ENCODE measurements at places on chromosomes 6 and 20.

DNA sequence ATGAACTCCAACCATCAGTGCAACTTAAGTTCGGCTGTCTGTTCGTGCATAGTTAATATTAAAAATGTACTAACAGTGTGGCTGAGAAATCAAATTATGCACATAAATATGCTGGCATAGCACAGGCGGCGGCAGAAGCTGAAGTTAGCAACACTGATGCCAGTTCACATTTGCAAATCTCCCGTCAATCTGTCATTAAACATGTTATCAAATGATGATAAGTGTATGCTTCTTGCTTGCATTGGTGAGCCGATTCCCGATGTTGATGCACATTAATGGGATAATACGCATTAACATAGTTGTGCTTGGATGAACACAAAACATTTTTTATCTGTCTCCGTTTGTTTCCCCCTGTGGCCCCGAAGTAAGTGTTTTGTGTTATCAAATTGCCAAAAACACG is 309.4 kb downstream of the ZNF217 start:
- no peak for DNase-seq

- DNase-seq, result no peak
Measured at GRCh38 chr20:6685181-6685582, 82.3 kb upstream of the BMP2 start.

DNA sequence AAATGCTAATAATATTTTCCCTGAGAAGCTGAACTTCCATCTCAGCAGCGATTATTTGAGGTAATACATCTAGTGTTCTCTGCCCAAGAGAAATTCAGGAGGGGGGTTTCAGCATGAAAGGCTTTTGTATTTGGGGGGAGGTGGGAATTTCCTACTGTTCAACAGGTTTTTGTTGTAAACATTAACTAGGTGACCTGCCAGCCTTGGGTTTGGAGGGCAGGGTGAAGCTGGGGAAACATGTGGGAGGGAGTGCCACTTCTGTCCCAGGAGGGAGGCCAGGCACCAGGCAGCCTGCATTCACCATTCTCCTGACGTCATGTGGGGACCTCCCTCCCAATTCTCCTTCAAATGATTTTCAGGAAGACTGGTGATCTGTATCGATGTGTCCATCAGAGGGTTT is 37.7 kb upstream of the PKHD1 start:
- DNase-seq, result peak; percentile 70

- DNase-seq, result no peak
Measured at GRCh38 chr6:16355699-16356446, 117.5 kb downstream of the GMPR start.

DNA sequence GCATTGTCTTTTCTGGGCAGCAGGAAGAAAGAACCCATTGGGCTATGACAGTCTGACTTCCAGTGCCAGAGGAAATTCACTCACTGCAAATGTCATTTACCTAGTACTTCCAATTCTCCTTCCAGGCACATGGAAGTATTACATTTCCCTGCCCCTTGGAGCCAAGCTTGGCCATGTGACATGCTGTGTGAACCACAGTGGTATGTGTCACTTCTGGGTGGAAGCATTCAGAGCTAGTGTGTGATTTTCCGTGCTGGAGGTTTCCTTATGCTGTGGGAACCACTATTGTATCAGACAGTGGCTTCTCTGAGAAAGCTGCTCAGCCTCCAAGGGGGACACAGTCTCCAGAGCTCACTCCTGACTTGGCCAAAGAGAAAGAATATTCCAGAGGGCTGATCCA is 387.6 kb downstream of the CDC5L start:
- DNase-seq, result no peak

DNA sequence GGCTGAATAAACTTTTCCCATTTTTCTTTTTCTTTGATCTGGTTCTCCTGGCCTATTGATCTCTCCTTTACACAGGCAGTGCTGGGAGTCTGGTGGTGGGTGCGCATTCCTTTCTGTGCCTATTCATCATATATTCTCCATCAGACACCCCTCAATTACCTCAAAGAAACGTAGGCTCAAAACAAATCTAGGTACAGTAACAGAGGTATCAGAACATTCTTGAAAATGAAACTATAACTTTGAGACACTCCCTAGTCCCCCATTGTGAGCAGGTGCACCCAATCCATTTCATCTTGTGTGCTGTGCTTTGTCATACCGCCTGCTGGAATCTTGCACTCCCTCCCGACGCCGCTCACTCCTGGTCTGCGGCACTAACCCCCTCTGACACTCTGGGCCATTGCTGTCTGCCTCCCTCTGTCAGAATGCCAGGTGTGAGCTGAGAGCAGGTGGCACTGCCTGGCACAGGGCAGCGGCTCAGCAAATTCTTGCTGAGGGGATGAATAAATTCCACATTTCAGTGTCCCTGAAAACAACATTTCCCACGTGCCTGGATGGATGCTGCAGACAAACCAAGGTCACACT is 303.4 kb upstream of the EXOC2 start:
- DNase-seq, result no peak

DNA sequence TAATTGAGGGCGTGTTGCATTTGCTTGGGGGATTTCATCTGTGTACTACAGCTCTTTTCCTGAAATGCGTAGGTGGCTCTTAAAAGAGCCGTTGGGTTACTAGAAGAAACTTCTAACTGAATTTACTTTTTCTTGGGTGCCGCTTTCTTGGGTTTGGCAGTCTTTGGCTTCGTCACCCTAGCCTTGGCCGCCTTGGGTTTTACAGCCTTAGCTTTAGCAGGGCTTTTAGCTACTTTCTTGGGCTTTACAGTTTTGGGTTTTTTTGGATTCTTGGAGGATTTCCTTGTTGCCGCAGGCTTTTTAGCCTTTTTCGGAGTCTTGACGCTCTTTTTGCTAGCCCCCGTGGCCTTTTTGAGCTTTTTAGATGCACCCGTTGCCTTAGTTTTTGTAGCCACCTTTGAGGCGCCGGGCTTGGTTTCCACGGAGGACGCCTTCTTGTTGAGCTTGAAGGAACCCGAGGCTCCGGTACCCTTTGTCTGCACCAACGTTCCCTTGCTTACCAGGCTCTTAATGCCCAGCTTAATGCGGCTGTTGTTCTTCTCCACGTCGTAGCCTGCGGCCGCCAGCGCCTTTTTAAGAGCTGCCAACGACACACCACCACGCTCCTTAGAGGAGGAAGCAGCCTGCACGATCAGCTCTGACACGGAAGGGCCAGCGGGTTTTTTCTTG is 54.5 kb downstream of the TRIM38 start:
- DNase-seq, result no peak

- no peak for DNase-seq
Measured at GRCh38 chr20:31919410-31920155, 32.3 kb downstream of the PDRG1 start.

DNA sequence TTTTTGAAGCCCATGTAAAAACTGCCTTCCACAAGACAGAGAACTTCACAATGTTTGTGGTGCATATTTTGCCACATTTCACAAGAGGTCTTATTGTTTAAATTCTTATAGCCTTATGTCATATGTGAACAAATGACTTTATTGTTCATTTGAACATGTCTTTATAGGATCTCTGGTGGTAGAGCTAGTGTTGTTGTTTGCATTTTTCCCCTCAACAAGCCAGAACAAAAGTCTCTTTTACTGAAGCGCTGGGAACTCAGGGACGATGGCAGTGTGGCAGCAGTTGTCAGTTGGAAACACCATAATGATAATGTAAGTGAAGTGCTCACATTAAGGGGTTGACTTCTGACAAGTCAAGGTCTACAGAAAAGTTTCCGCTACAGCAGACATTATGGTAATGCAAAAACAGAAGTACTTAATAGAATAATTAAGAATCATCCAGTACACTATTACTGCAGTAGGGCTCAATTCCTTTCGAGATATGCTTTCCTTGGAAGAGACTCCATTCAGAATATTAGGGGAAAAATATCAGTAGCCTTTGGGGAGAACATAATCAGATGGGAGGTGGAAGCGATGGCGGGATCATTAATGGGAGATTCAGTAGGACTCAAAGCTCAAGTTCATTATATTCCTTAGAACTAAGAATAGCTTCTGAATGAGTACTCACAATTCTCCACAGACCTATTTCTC is 180.0 kb downstream of the GJA10 start:
- DNase-seq, result no peak

DNA sequence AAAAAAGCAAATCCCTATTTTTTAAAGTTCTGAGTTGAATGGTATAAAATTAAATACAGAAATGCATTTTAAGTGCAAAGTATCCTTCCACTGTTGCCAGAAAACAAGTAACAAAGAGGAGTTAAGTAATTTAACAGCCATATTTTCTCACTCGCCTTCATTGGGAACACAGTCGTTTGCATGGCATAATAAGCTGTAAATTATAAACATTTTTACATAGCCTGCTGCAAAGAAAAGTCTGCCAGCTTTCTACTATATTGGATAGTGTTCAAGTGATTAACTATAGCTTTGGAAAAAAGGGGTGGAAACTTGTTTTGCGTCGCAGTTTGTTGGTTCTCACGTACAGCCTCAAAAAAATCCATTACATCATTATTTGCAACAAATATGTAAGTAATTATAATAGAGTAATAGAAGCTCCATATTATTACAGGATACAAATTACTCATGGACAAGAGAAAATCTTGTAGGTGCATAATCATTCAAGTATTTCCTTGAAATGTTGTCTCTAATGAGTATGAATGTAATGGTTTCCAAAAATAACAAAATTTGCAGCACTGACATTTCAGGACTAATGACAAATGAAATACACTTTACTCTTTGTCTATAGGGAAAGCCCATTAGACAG is 139.3 kb downstream of the PDSS2 start:
- no peak for DNase-seq

- peak; percentile 82 for DNase-seq
Measured at GRCh38 chr6:11309947-11310665, 77.6 kb upstream of the NEDD9 start.

DNA sequence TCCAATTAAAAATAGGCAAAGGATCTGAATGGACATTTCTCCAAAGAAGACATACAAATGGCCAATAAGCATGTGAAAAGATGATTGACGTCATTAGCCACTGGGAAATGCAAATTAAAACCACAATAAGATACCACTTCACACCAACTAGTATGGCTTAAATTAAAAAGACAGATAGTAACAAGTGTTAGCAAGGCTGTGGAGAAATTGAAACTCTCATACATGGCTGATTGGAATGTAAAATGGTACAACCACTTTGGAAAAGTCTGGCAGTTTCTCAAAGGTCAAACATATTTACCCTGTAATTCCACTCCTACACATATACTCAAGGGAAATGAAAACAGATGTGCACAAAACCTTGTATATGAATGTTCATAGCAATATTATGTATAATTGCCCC is 83.6 kb downstream of the CEP57L1 start:
- DNase-seq, result no peak

DNA sequence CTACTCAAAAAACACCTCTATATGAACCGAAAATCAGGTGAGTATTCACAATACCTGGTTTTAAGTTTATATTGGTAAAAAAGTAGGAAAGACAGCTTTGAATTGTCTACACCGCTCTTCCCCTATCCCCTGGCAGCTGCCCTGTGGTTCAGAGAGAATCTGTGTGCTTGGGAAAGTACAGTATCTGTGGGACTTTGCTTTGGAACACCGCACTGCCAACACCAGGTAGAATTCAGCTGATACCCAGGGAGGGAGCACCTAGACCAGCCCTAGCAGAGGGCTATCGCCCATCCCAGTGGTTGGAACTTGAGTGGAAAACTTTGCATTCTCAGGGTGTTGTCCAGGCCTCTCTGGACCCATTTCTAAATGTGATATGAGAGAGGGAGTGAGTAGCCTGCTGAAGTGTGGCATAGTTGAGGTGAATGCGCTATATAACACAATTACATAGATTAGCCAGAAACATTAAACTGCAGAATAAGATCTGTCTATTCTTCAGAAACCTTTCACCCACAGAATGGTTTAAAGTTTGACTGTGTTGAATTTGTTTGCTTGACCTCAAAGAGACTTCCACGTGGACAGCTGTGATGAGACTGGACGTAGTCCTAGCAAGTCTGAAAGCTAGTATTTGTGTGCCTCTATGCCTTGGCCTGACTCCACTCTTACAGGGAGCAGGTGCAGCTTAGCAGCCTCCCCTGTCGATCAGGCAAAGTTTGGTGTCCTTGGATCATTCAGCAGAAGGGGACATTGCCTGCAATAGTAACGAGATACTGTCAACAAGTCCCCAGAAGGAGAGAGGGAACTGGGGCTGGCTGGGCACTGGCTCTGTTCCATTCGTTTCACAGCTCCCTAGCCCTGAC is 11.5 kb upstream of the MPC1 start:
- no peak for DNase-seq

GRCh38 chr6:85600713-85601313 is 7.2 kb upstream of the SNX14 start:
- DNase-seq, result no peak

DNA sequence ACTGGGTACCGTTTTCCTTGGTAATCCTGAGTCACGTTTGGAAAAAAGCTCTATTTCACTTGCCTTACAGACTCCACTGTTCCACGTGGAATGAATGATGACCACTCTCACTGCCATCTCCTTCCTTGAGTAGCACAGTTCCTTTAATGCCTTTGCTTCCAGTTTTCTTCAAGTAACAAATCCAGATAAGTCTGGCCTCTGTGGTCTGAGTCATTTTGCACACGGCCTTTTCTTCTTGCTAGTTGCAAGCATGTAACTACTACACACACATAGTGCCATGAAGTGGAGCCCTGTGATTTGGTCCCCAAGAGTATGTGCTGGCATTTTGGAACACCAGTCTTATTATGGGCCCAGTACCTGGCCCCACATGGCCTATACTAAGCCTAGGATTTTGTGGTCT is 182.8 kb downstream of the SASH1 start:
- no peak for DNase-seq

DNA sequence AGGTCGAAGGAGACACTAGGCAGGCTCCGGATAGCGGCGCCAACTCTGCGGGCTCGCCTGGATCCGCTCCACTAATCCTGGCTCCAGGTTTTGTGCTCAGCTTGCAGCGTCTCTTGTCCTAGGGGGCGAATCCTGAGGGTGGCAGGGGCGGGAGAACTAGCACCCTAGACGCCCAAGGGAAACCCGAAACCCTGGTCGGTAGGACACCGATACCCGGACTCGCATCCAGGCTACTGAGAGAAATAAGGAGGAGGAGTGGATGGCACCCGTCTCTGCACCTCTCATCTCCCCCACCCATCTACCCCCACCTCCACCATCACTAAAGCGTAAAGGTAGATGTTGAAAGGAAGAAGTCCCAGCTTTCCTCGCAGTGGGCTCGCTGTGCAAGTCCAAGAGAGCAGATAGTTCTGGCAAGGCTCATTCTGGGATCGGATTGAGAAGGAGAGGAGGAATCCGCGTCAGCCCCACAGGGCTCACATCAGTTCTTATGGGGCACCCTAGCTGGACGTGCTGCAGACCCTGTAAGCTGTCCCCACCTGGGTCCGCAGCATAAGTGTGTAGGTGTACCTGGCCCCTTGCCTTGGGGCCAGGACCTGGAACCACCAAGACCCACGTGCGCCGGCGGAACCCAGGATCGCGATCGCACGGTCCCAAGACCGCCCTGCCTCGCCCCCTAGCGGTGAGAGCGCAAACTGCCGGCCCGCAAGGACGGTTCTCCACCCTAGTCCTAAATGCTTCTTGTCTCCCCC is 6.9 kb downstream of the SLC32A1 start:
- peak; percentile 82 for DNase-seq

GRCh38 chr6:158332237-158332636 is 20.0 kb downstream of the TULP4 start:
- DNase-seq, result no peak

Measured in kidney (tissue), 22 donors.